ENCODE measurements at places on chromosomes 12 and 14. TPM values are rescaled to one million over a fixed set of nuclear protein-coding genes. Genes with fewer than 3 reads are reported as not detected.

ZFYVE26 gene
- 17.2 TPM for total RNA-seq

WDHD1 gene
- total RNA-seq: 5.9 TPM

EXOC3L4 gene
- not detected for total RNA-seq

IL26 gene
- total RNA-seq: not detected

MANSC4 gene
- total RNA-seq: not detected

OVCH1 gene
- not detected for total RNA-seq

MMP19 gene
- total RNA-seq: 0.51 TPM

MAP3K9 gene
- under 0.01 TPM for total RNA-seq

INHBC gene
- not detected for total RNA-seq

USP44 gene
- total RNA-seq: 4.2 TPM

IGF1 gene
- total RNA-seq: 2.1 TPM

FOXA1 gene
- total RNA-seq: not detected

NINJ2 gene
- total RNA-seq: 2.4 TPM

MYO1H gene
- total RNA-seq: not detected

GYS2 gene
- not detected for total RNA-seq

ZC2HC1C gene
- 0.51 TPM for total RNA-seq

Data from dermis microvascular lymphatic vessel endothelial cell (primary cell).